ENCODE measurements at places on chromosomes 6 and 20.

DNA sequence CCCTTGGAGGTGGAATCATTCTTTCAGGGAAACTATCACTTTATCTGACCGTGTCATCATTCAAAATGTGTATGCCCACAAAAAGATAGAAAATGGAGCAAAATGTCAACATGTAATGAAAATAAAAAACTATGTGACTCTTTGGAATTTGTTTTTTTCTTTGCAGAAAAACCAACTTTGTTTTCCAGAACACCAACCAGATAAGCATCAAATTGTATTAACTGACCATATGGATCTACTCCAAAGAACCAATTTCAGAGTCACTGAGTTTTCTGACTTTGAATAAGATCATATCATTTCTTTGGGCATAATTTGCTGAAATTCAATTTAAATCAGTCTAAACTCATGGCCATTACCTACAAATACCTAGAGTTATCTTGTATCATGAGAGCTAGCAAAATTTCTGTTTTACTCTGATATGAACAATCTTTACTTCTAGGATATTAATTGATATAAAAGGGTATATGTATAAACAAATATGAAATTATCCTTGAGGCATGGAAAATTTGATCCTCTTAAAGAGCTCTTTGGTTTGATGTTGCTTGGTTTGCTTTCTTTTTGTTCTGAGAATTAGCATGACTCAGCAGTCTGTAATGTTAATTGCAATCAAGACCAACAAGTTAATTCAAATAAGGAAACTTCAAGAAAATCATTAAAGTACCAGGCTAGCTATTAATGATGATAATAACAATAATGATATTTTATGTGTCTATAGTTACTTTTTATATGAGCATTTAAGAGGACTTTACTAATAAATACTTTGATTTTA lies 444.4 kb upstream of the MARCKS start:
- no peak for DNase-seq

DNA sequence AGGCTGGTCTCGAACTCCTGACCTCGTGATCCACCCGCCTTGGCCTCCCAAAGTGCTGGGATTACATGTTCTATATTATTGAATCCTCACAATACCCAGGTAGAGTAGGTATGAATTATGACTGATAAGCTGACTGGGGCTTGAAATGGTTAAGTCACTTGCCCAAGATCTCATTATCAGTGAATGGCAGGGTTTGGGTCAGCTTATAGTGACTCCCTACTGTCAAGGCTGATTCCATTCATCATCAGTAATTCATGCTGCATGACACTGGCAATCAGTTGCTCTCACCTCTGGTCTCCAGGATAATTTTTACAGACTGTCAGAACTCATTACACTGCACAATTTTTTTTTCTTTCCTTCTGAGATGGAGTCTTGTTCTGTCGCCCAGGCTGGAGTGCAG lies 127.6 kb downstream of the KIF13A start:
- no peak for DNase-seq

GRCh38 chr20:40532103-40532502 lies 156.9 kb downstream of the MAFB start:
- no peak for DNase-seq

- no peak for DNase-seq
Observed at GRCh38 chr6:44386364-44386928, 1.1 kb upstream of the CDC5L start.

DNA sequence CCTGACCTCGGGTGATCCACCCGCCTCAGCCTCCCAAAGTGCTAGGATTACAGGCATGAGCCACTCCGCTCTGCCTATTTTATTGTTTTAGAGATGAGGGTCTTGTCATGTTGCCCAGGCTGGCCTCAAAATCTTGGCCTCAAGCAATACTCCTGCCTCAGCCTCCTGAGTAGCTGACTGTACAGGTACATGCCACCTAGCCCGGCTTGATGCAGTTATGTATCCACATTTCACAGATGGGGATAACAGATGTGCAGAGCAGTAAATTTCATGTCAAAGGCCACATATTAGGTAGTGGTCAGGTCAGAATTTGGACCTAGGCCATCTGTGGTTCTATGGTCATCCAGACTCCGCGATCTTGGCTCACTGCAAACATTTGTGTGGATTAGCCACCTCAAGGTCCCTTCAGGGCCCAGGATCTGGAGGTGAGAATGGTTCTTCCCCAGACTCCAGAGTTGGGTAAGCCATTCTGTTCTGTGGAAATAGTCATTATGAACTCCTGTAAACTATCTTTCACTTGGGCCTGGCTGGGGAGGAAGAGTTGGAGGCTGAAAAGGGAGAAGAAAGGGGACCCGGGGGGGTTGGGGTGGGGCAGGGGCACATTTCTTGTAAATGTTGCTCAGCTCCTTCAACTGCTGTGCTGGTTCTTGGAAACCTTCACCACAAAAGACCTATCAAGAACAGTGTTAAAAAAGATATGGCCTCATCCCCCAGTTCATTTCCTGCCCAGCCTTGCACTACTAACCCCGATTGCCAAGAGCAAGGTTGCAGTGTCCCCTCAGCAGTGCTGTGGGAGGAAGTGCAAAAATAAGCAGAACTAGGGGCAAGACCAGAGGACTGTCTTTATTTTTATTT lies 13.0 kb downstream of the PIM1 start:
- no peak for DNase-seq

DNA sequence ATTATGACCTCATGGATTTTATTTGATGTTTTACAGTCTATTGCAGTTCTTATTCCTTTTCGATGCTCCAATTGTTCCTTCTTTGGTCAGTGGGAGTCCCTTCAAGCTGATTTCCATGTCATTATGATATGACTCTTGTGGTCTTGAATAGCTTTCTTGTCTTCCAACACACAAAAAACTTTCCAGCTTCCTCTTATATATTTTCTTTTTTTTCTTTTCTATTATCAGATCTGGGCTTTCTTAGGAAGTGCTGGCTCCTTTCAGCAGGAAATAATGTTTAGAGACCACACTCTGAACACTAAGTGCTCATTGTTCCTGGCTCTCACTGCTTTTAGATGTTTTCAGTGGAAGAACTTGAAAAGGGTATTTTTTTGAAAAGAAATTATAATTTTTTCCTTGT lies 3.1 kb upstream of the SLC17A1 start:
- DNase-seq, result no peak

DNA sequence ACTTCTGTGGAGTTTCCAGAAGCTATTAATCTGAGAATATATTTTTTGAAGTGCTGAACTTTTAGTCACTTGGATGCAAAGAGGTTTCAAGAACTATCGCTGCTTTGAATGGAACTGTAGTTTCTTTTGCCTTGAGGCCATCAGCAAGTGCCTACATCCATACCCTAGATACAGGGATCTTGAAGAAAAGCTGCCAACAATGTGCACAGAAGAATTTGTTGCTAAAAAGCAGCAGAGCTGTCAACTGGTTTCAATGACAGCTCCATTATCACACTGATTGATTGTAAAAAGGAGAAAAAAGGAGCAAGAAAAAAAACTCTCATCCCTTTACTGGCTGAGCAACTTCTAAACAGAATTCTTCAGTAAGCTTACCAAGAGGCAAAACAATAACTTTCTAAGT lies 251.0 kb upstream of the NRSN1 start:
- no peak for DNase-seq

DNA sequence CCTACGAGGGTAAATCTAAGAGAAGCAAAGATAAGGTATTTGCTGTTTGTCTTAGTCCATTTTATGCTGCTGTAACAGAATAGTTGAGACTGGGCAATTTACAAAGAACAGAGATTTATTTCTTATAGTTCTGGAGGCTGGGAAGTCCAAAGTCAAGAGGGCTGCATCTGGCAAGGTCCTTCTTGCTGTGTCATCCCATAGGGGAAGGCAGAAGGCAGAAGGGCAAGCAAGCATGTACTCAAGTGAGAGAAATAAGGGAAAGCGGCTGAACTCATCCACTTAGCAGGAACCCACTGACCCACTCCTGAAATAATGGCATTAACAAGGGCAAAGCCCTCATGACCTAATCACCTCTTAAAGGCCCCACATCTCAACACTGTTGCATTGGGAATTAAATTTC lies 102.7 kb downstream of the AGPAT4 start:
- DNase-seq, result no peak

- no peak for DNase-seq
Observed at GRCh38 chr6:43077981-43078511, 1.9 kb downstream of the PTK7 start.

DNA sequence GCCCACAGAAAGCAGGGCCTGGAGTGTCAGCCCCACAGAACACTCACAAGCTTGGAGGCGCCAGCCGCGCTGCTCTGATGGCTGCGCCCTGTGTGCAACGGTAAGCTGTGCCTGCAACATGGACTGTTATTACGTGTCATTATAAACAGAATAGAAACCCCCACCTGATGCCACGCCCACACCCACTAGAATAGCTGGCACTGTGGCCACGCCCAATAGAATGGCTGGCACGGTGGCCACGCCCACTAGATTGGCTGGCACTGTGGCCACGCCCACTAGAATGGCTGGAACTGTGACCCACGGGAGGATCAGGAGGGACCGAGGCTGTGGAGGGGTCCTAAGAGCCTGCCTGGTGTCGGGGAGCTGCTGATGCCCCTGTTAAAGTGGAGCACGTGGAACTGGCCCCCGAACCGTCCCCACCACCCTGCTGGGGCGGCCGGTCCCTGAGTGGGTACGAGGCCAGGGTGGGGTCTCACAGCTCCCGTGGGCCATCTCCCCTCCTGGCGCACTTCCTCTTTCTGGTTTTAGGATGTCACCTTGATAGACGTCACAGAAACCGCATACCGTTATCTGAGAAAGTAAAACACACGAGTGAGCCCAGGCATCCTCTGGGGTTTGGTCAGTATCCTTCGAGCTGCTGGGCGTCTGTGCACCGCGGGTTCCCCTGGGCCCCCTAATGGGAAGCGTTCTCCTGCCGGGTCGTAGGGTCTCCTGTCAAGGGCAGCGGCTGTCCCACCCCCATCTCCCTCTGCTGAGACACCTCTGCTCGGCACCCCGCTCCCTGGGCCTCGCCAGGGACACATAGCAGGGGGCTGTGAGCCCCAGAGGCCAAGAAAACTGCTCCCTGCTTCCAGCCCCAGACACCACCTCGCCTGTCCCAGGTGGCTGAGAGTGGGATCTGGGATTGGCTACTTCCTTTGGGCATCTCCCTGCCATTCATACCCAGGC lies 25.4 kb downstream of the SLC17A9 start:
- DNase-seq, result peak; percentile 66

DNA sequence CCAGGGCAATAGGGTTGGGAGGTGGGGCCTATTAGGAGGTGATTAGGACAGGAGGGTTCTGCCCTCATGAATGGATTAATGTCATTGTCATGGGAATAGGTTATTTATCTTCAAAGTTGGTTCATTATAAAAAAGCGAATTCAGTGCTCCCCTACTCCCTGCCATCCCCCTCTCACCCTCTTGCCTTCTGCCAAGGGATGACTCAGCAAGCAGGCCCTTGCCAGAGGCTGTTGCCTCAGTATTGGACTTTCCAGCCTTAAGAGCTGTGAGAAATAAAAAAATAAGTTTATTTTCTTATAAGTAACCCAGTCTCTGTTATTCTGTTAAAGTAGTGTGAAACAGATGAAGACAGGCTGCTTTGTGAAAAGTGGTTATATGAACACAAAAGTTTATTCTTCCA lies 381.1 kb upstream of the ZFP64 start:
- DNase-seq, result no peak

- no peak for DNase-seq
Observed at GRCh38 chr20:34010405-34010931, 16.8 kb downstream of the RALY start.

Data from GM12864 (cell line).